Esophagus squamous epithelium (tissue), 5 donors: ENCODE measurements at places on chromosomes 4 and X. TPM values are rescaled to one million over a fixed set of nuclear protein-coding genes. Genes with fewer than 3 reads are reported as not detected.

DNA sequence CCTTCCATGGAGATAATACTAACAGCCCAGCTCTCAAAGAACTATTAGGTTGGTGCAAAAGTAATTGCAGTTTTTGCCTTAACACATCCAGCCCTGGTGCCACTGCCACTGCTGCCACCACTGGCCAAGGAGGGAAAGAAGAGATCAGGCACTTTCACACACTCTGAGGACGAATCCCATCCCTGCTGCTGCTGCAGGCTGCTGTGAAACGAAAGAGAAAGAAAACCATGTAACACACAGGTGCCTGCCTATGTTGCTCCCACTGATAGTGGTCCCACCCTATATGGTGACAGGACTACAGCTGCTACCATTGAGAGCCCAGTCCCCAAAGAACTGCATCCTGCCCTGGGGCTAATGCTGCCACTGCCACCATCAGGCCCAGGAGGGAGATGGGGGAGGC, 35.1 kb downstream of the TMLHE start:
- H3K27ac ChIP-seq: no peak overlapping the region
- no peaks in the 10 kb centered on the region for H3K27me3 ChIP-seq
- no peaks in the 10 kb centered on the region for H3K4me1 ChIP-seq

The CCSER1 gene
- total RNA-seq: 3.1 TPM

- no peaks in the 10 kb centered on the region for H3K27me3 ChIP-seq
- no peaks in the 10 kb centered on the region for H3K36me3 ChIP-seq
- H3K27ac ChIP-seq: no peak overlapping the region
These were observed 31.4 kb downstream of the RGS12 start for GRCh38 chr4:3324093-3324815.

- H3K4me1 ChIP-seq: no peaks in the 10 kb centered on the region
- H3K4me3 ChIP-seq: no peak overlapping the region
- DNase-seq: no peak
- H3K27ac ChIP-seq: no peak overlapping the region
- no peaks in the 10 kb centered on the region for H3K27me3 ChIP-seq
These were observed 15.5 kb downstream of the PAGE4 start for GRCh38 chrX:49844611-49845010.

DNA sequence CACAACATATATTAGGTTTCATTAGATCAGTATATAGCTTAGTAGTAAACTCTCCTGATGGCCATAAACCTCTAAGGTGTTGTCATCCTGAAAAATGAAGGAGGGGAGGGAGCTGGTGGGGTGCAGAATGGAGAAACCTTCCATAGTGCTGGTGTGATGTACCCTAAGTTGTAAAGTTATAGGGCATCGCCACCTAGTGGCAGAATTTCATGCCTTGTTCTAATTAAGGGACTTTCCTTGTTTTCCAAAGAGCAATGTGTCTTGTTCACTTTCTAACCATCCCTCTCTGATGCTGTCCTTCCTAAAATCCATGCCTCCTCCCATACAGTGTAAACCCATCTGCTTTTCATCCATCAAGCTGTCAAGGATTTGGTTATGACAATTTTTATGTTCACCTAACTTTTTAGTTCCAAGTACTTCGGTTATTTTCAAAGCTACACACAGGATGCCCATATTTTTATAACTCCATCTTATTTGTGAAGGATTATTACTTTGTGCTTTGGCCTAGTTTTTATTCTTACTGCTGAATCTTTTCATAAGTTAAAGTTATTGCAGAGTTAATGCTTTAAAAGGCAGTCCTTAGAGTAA, 4.5 kb downstream of the NBDY start:
- DNase-seq: no peak
- H3K4me1 ChIP-seq: no peaks in the 10 kb centered on the region
- H3K27ac ChIP-seq: no peak overlapping the region
- no peaks in the 10 kb centered on the region for H3K27me3 ChIP-seq

DNA sequence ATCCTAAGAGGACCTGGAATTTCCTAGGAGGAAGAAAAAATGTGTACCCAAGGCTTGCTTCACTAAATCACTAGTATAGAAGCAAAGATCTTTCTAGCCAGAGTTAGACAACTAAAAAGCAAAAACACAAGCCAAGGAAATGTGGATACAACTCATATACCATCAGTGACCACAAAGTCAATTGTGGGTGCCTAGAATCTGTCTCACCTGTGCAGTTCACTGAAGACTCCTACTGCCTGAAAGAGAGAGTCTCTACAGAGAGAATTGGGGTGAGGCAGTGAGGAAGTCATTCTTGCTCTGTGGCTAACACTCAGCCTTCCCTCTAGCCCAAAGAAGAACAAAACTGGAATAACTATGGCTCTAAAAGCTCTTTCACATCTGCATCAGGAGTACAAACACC, 82.9 kb downstream of the EFHC2 start:
- DNase-seq: no peak
- H3K4me3 ChIP-seq: no peak overlapping the region
- no peaks in the 10 kb centered on the region for H3K4me1 ChIP-seq
